ENCODE measurements at places on chromosomes 12 and 14.

GRCh38 chr12:46414591-46415268 is 42.2 kb upstream of the SLC38A2 start:
- DNase-seq = no peak

DNA sequence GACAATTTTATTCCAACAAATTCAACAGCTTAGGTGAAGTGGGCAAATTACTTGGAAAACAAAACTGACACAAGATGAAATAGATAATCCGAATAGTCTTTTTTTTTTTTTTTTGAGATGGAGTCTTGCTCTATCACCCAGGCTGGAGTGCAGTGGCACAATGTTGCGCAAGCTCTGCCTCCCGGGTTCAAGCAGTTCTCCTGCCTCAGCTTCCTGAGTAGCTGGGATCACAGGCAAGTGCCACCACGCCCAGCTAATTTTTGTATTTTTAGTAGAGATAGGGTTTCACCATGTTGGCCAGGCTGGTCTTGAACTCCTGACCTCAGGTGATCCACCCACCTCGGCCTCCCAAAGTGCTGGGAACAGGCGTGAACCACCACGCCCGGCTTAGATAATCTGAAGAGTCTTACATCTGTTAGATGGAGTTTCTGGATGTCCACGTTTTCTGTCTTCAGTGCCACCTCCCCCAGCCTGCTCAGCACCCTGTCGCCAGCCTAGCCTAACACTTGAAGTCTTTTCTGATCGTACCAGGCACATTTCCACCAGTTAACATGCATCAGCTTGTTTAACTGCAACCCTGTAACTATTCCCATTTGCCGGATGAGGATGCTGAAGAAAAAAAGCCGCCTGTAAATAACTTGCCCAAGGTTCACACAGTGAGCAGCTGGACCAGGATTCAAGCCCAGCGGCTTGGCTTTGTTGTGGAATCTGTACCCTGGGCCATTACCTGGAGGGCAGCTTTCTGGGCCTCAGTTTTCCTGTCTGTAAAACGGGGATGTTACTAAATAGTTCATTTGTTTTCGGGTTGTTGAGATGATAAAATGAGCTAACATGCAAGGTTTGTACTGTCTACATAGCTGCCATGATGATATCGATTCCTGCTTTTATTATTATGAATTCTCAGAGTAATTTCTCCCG is 26.4 kb downstream of the FBRSL1 start:
- no peak for DNase-seq

DNA sequence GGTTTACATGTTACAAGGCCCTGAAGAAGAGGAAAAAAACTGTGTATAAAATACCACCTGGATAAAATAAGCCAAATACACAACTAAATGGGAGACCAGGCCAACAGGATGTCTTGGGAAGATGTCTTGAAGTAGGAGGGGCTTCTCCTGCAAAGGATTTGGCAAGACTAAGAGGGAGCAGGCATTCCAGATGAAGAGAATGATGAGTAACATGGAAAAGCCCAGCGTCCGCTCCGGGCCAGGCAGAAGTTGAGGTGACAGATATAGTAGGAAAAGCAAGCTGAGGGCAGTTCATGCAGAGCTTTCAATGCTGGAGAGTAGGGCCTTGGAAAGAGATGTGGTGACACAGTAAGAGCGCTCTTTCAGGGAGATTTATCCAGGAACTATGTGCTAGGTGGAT is 16.1 kb upstream of the EIF4B start:
- no peak for DNase-seq

- DNase-seq = no peak
Measured at GRCh38 chr14:100824901-100825712, 811 bp upstream of the MEG3 start.

DNA sequence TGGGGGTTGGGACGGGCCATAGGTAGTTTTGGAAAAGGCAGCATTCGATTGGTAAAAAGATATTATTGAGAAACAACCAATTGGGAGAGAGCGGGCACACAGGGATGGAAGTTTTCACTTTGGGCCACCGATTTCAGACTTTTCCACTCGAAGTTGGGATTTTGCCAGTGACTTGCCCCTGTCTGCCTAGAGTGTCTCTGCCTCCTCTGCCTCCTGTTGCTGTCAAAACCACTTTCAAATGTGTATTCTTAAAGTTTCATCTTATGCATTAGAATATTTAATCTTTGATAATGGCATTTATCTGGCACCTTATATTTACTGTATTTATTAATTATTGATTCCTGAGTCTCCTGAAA is 182.3 kb downstream of the FUT8 start:
- DNase-seq = no peak

DNA sequence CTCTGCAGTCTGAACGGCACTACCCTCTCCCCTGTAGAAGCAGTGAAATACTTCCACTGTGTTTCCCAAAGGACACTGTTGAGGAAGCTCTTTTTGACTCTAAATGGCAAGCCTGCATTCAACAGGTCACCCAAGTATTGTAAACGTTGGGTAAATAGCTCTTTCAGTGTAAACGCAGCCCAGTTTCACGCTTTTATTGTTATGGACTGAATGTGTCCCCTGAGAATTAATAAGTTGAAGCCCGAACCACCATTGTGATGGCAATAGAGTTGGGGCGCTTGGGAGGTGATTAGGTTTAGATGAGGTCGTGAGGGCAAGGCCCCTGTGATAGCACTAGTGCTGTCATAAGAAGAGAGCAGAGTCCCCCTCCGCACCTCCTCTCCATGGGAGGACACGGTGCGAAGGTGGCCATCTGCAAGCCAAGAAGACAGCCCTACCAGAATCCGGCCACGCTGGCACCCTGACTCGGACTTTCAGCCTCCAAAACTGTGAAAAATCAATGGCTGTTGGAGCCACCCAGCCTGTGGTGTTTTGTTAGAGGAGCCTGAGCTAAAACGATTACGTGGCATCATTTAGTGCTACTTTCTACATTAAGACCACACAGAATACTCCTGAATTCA is 1.1 kb downstream of the SERPINA10 start:
- no peak for DNase-seq

- DNase-seq = no peak
Measured at GRCh38 chr14:59009967-59010366, 178.5 kb upstream of the DAAM1 start.

GRCh38 chr12:106871477-106871876 is 84.2 kb upstream of the TMEM263 start:
- DNase-seq = no peak

DNA sequence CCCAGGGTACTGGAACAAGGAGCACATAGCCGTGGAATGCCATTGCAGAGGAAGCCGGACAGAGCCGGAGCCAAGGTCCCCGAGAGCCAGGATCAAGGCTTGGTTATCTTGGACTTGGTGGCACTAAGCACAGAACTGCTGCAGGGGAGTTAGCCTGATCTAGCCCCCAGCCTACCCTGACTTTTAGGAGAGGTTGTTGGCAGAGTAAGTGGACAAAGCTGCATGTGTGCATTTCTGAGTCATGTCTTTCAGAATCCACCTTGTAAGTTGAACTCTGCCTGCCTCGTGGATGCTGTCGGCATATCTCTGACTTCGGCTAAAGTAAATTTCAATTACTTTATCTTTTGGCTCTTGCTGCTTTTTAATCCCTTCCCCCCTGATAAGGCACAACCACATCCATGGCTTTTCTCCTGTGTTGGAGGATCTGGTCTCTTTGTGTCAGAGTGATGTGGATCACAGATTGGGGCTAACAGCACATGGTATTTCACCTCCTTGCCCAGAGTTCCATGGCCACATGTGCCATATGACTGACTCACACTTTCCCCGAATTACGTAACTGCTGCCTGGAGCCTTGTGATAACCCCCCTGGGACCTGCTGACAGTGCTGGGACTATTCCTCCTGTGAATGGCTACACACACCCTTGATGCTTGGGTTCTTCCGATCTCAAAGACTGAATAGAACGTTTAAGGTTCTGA is 240.3 kb downstream of the EMP1 start:
- no peak for DNase-seq

- DNase-seq = no peak
Measured at GRCh38 chr14:95683793-95684192, 2.4 kb upstream of the TCL1B start.

DNA sequence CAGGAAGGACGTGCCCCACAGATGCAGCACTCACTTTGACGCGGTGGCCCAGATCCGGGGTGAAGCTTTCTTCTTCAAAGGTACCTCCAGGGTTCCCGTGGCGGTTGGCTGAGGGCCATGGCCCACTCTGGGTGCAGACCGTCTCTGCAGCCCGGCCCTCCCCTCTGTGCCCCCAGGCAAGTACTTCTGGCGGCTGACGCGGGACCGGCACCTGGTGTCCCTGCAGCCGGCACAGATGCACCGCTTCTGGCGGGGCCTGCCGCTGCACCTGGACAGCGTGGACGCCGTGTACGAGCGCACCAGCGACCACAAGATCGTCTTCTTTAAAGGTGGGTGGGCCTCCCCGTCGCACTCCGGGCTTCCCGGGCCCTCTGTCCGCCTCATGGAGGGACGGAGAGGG is 16.9 kb downstream of the MMP17 start:
- no peak for DNase-seq

GRCh38 chr14:96676166-96676565 is 121.0 kb upstream of the VRK1 start:
- DNase-seq = peak; percentile 19

- no peak for DNase-seq
Measured at GRCh38 chr12:52603314-52603713, 2.1 kb upstream of the KRT72 start.

DNA sequence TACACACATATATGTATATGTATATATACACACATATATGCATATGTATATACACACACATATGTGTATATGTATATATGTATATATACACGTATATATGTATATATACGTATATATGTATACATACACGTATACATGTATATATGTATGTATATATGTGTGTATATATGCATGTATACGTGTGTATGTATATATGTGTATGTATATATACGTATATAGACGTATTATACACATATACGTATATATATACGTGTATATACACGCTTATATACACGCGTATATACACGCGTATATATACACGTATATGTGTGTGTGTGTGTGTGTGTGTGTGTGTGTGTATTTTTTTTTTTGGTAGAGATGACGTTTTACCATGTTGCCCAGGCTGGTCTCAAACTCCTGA is 32.9 kb upstream of the ZNF740 start:
- DNase-seq = no peak

GRCh38 chr12:100926669-100927248 is 132.2 kb downstream of the ANO4 start:
- DNase-seq = peak; percentile 33

DNA sequence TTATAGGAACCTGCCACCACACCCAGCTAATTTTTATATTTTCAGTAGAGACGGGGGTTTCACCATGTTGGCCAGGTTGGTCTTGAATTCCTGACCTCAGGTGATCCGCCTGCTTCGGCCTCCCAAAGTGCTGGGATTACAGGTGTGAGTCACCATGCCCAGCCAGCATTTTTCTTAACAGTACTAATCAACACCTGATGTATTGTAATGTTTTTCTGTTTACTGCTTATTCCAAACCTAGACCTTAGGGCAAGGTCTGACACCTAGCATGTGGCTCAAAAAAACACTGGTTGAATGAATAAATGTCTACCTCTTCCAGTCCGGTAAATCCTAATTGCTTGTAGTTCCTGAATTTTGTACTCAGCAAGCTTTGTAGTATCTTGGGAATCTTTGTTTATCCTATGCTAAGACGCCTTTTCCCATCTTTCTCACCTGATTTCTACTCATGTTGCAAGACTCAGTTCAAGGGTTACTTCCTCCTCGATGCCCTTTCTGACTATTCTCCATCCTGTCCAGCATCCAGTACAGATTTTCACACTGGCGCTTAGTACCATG is 2.8 kb downstream of the PAN2 start:
- DNase-seq = no peak

- no peak for DNase-seq
Measured at GRCh38 chr12:91482231-91482630, 299.6 kb upstream of the DCN start.

- peak; percentile 80 for DNase-seq
Measured at GRCh38 chr12:74337951-74338350, 199.7 kb upstream of the ATXN7L3B start.

DNA sequence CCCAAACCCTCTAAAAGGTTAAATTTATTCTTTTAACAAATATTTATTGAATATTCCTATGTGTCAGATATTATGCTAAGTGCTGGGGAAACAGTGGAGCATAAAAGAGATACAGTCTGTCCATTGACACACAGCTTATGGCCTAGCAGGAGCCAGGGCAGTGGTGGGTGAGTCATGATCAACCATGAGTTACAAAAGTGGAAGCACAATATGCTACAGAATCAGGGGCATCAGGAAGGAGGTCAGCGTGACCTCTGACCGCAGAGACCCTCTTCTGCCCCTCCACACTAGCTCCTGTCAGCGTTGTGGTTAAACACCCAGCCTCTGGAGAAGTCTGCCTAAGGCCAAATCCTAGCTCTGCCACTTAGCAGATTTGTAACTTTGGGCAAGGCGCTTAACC is 4.7 kb upstream of the PPP1R1A start:
- no peak for DNase-seq

DNA sequence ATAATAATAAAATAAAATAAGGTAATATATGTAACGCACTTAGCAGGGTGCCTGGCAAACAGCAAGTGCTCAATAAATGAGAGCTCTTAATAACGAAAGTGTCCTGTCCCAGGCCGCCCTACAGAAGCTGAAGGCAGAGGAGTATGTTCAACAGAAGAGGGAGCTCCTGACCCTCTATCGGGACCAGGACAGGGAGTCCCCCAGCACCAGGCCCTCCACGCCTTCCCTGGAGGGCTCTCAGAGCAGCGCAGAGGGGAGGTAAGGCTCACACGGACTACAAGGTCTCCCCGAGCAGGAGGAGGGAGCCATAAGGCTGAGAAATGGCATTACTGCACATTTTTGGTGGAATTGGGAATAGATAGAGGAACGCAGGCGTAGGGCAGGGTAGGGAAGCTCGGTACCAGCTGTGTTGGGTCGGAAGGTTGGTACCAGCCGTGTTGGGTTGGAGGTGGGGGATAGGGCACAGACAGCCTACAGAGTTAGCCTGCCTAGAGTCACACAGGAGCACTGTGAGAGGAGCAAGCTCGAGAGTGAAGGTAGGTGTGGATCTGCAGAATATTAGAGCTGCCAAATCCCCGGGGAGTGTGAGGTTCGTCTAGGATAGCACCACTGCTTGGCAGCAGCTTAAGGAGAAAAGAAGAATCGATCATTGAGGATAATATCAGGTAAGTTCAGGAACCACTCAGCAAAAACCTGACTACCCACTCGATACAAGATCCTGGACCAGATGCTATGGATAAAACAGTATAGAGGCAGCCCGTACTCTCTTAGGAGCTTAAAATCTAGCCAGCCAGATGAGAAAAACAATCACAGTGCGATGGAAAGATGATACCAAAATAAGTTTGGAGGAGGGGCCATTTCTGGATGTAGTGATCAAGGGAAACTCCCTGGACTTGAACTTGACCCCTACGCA is 15.3 kb downstream of the TNFRSF1A start:
- DNase-seq = peak; percentile 59

GRCh38 chr14:54117924-54118323 is 161.3 kb upstream of the BMP4 start:
- DNase-seq = no peak

GRCh38 chr14:30193845-30194501 is 266.3 kb upstream of the PRKD1 start:
- peak; percentile 71 for DNase-seq
